ENCODE measurements at places on chromosomes 11 and 22.

DNA sequence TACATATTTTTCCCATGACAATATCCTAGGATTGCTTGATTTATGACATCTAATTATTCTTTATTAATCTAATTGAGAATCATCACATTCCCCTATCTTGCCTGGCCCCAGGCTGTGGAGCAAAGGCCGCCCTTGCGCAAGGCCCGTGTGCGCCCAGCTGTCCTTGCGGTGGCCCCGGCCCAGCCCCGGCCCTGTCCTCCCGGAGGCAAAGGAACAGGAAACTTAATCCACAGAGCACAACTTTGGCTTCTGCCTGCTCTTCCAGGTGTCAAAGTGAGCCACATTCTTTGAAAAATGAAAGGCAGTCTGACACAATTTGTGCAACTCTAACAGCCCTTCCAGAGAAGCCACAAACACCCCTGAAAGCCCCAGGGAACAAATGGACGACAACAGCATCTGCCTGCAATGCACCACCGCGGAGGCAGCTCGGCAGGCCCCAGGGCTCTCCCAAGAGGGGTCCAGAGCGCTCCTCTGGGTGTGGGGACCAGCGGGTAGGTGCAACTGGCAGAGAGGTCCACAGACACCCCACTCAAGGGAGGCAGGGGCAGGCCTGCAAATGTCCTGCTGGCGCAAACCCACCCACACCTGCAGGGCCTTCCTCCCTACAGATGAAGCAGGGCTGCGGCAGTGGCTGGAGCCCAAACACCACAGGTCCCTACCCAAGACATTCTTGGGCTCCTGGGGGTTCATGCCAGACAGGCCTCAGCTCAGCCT, 30.3 kb downstream of the GNB1L start:
- no peak for DNase-seq

DNA sequence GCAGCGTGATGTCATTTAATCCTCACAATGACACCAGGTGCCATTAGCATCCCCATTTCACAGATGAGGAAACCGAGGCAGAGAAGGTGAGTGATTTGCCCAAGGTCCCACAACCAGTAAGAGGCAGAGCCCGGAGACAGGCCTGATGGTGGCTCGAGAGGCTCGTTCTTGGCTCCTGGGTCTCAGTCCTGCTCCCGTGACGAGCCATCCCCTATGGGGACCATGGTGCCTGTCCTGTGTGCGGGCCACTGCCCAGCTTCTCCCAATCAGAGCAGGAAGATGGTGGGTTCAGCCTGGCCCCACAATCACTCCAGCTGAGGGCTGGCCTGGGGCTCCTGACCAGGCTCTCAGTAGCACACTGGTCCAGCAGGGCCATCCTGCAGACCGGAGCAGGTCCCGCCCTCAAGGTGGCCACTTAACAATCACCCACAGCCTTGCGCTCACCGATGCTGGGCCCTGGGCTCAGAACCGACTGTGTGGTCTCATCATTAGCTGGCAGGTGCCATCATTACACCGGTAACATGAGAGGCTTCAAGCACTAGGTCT, 3.6 kb downstream of the ALDH3B1 start:
- DNase-seq: no peak

DNA sequence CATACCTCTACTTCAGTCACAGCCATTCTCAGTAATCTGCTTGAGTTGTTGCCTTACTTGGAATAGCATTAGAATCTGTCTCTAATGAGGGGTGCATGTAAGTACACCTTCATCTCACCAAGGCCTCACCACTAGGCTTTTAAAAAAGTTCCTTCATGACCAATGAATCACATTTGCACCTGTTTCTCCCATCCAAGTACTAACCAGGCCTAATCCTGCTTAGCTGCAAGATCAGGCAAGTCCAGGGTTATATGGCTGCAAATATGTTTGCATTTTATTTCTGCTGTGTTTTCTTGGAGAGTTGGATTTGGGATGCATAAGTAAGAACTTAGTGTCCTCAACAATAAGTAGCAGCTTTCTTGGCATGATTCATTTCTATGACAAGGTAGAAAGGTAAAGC, 66.9 kb downstream of the BBOX1 start:
- no peak for DNase-seq

DNA sequence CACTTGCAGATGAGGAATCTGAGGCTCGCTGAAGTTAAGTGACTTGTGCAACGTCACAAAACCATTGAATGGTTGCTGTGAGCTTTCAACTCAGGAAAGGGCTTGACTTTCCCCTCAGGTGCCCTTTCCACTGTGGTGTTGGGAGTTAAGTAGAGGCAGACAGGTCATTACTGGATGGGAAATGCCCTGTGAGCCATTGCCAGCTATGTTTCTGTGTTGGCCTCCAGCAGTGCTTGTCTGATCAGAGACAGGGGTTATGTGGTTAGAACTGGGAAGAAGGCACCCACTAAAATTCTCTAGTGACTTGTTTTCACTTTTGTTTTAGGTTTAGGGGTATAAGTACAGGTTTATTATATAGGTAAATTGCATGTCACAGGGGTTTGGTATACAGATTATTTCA, 96.6 kb downstream of the FDX1 start:
- no peak for DNase-seq

GRCh38 chr11:134356656-134357544, 25.1 kb downstream of the GLB1L2 start:
- no peak for DNase-seq

DNA sequence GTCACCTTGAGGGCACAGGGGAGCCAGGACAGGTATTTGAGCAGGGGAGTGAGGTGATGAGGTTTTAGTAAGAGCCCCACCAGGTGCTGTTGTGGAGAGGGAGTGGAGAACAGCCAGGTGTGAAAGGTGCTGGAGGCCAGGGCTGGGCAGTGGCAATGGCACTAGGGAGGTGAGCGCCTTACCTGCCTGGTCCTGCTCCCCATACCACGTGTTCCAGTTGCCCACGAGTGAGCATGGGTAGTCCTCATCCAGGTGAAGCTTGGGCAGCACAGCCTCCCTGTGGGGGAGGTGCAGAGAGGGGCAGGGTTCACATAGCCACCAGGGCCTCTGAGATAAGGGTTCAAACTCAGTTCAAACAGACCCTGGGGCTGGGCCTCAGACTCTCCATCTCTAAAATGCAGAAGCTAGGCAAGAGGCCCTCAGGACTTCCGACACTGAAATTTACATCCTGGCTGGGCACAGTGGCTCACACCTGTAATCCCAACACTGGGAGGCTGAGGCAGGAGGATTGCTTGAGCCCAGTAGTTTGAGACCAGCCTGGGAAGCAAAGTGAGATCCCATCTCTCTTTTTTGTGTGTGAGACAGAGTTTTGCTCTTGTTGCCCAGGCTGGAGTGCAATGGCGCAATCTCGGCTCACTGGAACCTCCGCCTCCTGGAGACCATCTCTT, 11.8 kb downstream of the NIPSNAP1 start:
- DNase-seq: no peak
